Aorta (tissue), 5 donors: ENCODE measurements at places on chromosomes 3 and 15. TPM values are rescaled to one million over a fixed set of nuclear protein-coding genes. Genes with fewer than 3 reads are reported as not detected.

Gene SAMD7
- polyA plus RNA-seq, result not detected

Gene CRYGS
- polyA plus RNA-seq, result 2.5 TPM

Gene NKIRAS1
- polyA plus RNA-seq, result 17.8 TPM

Gene PLSCR2
- not detected for polyA plus RNA-seq

Gene ZNF619
- polyA plus RNA-seq, result 2.6 TPM

Gene CYP8B1
- polyA plus RNA-seq, result not detected

Gene FBXW12
- polyA plus RNA-seq, result not detected

Gene CCDC191
- polyA plus RNA-seq, result 3.1 TPM

Gene FBLN2
- polyA plus RNA-seq, result 16.7 TPM

Gene MUSTN1
- 474 TPM for polyA plus RNA-seq

Gene AMT
- 70.8 TPM for polyA plus RNA-seq

Gene ESYT3
- 0.72 TPM for polyA plus RNA-seq

Gene LSMEM2
- polyA plus RNA-seq, result 1.3 TPM

Gene NAALADL2
- polyA plus RNA-seq, result 4.7 TPM

Gene NRROS
- polyA plus RNA-seq, result 2.0 TPM

Gene MESP2
- 3.0 TPM for polyA plus RNA-seq

Gene C3orf49
- polyA plus RNA-seq, result not detected

Gene CHL1
- polyA plus RNA-seq, result 0.08 TPM

Gene VPS33B
- 14.8 TPM for polyA plus RNA-seq

Gene MFGE8
- 1,008 TPM for polyA plus RNA-seq

Gene DNAJB11
- polyA plus RNA-seq, result 40.2 TPM

Gene UPK1B
- 0.23 TPM for polyA plus RNA-seq
